ENCODE measurements at places on chromosomes 13 and 19. TPM values are rescaled to one million over a fixed set of nuclear protein-coding genes. Genes with fewer than 3 reads are reported as not detected.

CEACAM7 gene
- total RNA-seq = 0.30 TPM

- no peaks in the 10 kb centered on the region for H3K36me3 ChIP-seq
- no peaks in the 10 kb centered on the region for H3K27me3 ChIP-seq
- peak; percentile 40 for DNase-seq
- no peak overlapping the region for H3K4me3 ChIP-seq
- peaks cover 5% of the 10 kb centered on the region for H3K4me1 ChIP-seq
Observed at GRCh38 chr13:36526897-36527296, 94.6 kb downstream of the CCNA1 start.

DNA sequence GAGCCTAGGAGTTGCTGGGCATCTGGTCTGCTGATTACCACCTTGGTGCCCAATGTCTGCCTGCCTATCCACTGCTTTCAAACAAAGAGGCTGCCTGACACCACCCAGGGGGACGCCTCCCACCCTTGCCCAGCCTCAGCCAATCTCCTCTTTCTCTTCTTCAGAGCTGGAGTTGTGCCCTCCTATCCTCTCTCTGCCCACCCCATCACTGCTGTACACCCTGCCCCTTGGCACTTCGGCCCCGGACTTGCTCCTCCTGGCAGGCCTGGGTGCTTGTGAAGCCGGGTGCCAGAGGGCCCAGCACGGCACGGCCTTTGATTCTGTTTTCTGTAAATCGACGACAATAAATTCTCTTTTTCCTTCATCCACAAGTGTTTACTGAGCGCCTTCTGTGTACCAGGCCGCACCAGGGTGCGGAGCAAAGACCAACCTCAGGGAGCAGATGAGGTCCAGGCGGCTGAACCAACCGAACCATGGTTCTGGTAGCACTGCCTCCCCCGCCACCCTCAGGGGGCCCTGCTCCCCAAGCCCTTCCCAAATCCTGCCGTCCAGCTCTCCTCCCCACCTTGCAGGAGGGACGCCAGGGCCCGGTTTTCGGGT, 5.0 kb downstream of the RNF225 start:
- peak overlapping the region; percentile 70 for H3K4me3 ChIP-seq
- peaks cover 18% of the 10 kb centered on the region for H3K4me1 ChIP-seq
- H3K27me3 ChIP-seq = peaks cover 9% of the 10 kb centered on the region
- H3K27ac ChIP-seq = peak overlapping the region; percentile 30
- no peaks in the 10 kb centered on the region for H3K36me3 ChIP-seq

DNA sequence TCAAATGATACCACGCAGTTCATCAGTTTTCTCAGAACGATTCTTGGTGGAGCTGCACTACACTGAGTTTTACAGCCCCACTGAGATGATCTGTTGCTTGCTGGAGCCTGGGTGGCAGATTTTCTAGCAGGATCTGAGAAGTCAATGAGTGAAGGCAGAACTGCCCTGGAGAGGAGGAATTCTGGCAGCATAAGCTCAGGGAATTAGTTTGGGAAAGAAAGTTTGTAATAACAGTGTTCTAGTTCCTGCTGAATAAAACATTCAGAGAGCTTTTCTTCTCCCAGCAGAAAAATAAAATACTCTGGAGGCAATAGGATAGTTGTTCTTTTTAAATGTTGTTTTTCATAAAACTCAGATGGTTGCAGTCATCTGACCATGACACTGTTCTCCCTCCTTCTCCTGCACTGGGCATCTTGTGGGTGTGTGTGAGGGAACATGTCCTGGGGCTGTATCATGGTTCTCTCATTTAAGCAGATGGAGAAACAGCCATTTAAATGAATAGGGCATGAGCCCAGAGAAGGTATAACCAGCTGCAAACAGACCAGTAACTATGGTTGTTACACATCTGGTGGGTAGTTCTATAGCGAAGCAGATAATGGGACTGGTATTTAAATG, 29.6 kb downstream of the OLFM4 start:
- no peak overlapping the region for H3K4me3 ChIP-seq
- DNase-seq = no peak

PLPP2 gene
- 8.2 TPM for total RNA-seq

GRCh38 chr13:36850790-36851438, 31.9 kb downstream of the RFXAP start:
- H3K27ac ChIP-seq = no peak overlapping the region
- H3K27me3 ChIP-seq = no peaks in the 10 kb centered on the region
- H3K36me3 ChIP-seq = peaks cover 18% of the 10 kb centered on the region
- H3K4me3 ChIP-seq = no peak overlapping the region

- no peaks in the 10 kb centered on the region for H3K27me3 ChIP-seq
- peaks cover under 1% of the 10 kb centered on the region for H3K4me1 ChIP-seq
- peak; percentile 63 for DNase-seq
- H3K27ac ChIP-seq = peak overlapping the region; percentile 15
- peaks cover 26% of the 10 kb centered on the region for H3K36me3 ChIP-seq
Observed at GRCh38 chr19:3548606-3549005, 8.8 kb downstream of the MFSD12 start.

- H3K4me3 ChIP-seq = no peak overlapping the region
- H3K27me3 ChIP-seq = no peaks in the 10 kb centered on the region
- no peak overlapping the region for H3K27ac ChIP-seq
- no peaks in the 10 kb centered on the region for H3K36me3 ChIP-seq
- no peaks in the 10 kb centered on the region for H3K4me1 ChIP-seq
- DNase-seq = no peak
Observed at GRCh38 chr13:93951108-93951507, 528.4 kb downstream of the DCT start.

- H3K27me3 ChIP-seq = no peaks in the 10 kb centered on the region
- no peak overlapping the region for H3K4me3 ChIP-seq
- no peak for DNase-seq
- H3K4me1 ChIP-seq = no peaks in the 10 kb centered on the region
Observed at GRCh38 chr19:33613620-33614000, 8.1 kb upstream of the CHST8 start.

PROZ gene
- not detected for total RNA-seq

PCSK4 gene
- 47.1 TPM for total RNA-seq

SYT3 gene
- total RNA-seq = 3.6 TPM

DNA sequence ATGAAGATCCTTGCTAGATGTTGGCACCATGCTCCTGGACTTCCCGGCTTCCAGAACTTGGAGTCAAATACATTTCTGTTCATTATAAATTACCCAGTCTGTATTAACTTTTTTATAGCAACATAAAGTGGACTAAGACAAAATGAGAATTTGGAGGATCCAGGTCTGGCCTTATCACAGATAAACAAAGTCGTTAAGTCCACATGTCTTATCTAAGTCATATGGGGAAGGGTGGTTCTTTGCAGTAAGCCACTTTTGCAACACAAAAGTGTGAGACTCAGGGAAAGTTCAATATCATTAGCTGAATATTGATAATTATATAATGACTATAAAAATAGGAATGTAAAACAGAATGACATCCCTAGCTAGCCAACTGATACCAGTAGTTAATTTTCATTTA, 91.6 kb upstream of the SIAH3 start:
- no peaks in the 10 kb centered on the region for H3K27me3 ChIP-seq
- no peaks in the 10 kb centered on the region for H3K36me3 ChIP-seq
- no peak for DNase-seq
- no peaks in the 10 kb centered on the region for H3K4me1 ChIP-seq

DNA sequence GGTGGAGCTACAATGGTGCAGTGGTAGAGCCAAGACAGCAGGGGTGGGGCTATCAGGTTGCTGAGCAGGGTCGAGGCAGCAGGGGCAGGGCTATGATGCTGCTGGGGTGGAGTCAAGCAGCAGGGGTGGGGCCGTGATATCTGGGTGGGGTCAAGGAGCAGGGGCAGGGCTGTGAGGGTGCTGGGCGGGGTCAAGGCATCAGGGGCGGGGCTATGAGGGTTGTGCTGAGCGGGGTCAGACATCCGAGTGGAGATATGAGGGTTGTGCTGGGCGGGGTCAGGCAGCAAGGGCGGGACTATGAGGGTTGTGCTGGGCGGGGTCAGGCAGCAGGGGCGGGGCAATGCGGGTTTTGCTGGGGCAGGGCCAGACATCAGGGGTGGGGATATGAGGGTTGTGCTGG, 14.7 kb downstream of the HCN2 start:
- DNase-seq = peak; percentile 74
- no peak overlapping the region for H3K27ac ChIP-seq
- no peaks in the 10 kb centered on the region for H3K36me3 ChIP-seq
- no peaks in the 10 kb centered on the region for H3K27me3 ChIP-seq
- H3K4me3 ChIP-seq = no peak overlapping the region

GRCh38 chr13:33380487-33381079, 95.0 kb upstream of the STARD13 start:
- no peaks in the 10 kb centered on the region for H3K27me3 ChIP-seq
- no peaks in the 10 kb centered on the region for H3K36me3 ChIP-seq
- H3K4me1 ChIP-seq = no peaks in the 10 kb centered on the region
- H3K4me3 ChIP-seq = no peak overlapping the region
- H3K27ac ChIP-seq = no peak overlapping the region
- no peak for DNase-seq

- no peak overlapping the region for H3K27ac ChIP-seq
- H3K4me1 ChIP-seq = no peaks in the 10 kb centered on the region
- no peaks in the 10 kb centered on the region for H3K36me3 ChIP-seq
- no peaks in the 10 kb centered on the region for H3K27me3 ChIP-seq
- no peak for DNase-seq
Observed at GRCh38 chr13:70568571-70568970, 460.3 kb upstream of the KLHL1 start.

ZNF850 gene
- total RNA-seq = 1.1 TPM

GRCh38 chr19:1647501-1648458, 4.6 kb downstream of the TCF3 start:
- no peaks in the 10 kb centered on the region for H3K27me3 ChIP-seq
- H3K4me3 ChIP-seq = no peak overlapping the region
- peaks cover 4% of the 10 kb centered on the region for H3K36me3 ChIP-seq
- H3K27ac ChIP-seq = no peak overlapping the region
- H3K4me1 ChIP-seq = peaks cover 12% of the 10 kb centered on the region

DNA sequence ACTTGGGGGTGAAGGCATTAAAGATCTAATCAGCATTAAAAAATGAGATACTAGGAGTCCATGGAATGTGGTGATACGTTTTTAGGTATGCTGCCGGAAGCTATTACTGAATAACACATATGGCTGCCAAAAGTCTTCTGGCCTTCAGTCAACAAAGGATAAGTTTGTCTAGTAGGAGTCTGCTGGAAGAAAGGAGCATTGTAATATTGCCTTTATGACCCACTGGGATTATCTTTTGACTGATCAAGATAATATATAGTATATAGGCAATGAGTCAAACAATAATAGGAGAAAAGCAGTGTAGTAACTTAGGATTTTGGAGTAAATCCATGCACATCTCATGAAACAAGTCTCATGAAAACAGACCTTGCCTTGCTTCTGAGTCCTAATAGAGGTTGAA, 295.4 kb downstream of the SLITRK6 start:
- no peak overlapping the region for H3K4me3 ChIP-seq
- H3K36me3 ChIP-seq = no peaks in the 10 kb centered on the region
- no peaks in the 10 kb centered on the region for H3K27me3 ChIP-seq
- no peak for DNase-seq
- H3K27ac ChIP-seq = no peak overlapping the region

DNA sequence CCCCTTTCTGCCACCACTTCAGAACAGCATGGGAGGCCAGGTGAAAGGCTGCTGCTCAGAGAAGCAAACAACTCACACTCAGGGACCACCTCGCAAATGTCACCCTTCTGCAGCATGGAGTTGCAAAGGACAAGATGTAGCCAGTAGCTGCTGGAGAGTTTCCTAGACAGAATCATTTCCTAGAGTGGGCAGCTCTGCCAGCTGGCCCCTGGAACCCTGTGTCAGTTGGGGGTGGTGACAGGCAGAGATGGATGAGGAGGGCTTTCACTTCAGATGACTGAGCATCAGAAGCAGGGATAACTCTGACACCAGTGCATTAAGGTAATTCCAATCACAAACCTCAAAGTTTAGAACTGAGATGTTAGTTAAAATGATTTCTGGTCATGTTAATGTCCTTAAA, 34.4 kb upstream of the EPHX3 start:
- DNase-seq = no peak
- H3K27ac ChIP-seq = no peak overlapping the region

- no peaks in the 10 kb centered on the region for H3K36me3 ChIP-seq
- H3K27ac ChIP-seq = no peak overlapping the region
- no peak overlapping the region for H3K4me3 ChIP-seq
Observed at GRCh38 chr19:54429545-54430227, 14.4 kb downstream of the TTYH1 start.

DNA sequence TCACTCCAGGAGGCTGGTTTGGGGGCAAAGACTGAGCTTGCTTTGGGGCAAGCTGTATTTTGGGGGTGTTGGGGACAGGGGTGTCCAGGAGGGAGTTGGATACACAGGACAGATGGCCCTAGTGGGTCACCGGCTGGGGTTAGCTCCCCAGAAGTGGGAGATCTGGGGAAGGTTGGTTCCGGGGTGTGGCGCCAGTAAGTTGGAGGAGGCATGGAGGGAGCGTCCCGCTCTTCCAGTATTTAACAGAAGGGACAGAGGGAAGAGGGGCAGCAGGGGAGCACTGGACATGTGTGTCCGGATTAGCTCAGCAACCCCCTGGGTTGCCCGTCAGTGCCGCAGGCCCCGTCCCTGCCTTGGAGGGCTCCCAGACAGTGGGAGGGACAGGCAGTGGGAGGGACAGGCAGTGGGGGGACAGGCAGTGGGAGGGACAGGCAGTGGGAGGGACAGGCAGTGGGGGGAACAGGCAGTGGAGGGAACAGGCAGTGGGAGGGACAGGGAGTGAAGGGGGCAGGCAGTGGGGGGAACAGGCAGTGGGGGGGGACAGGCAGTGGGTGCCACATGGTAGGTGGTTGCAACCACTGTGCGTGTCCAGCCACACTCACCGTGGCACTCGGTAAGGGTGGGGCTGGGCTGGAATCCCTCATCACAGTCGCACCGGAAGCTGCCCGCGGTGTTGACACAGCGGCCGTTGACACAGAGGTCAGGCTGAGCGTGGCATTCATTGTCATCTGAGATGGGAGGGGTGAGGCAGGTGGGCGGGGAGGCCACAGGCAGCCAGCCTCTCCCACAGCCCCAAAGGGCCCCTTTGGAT, 33.2 kb downstream of the CCL25 start:
- H3K27ac ChIP-seq = no peak overlapping the region
- no peak overlapping the region for H3K4me3 ChIP-seq
- no peak for DNase-seq
- no peaks in the 10 kb centered on the region for H3K36me3 ChIP-seq

GRCh38 chr19:50204081-50204428, 633 bp downstream of the MYH14 start:
- H3K27me3 ChIP-seq = peaks cover 5% of the 10 kb centered on the region
- H3K27ac ChIP-seq = peak overlapping the region; percentile 79
- no peak for DNase-seq
- peak overlapping the region; percentile 72 for H3K4me3 ChIP-seq

ARHGAP45 gene
- 127 TPM for total RNA-seq

Data from upper lobe of left lung (tissue), 6 donors.